ENCODE measurements at places on chromosomes 13 and 19.

DNA sequence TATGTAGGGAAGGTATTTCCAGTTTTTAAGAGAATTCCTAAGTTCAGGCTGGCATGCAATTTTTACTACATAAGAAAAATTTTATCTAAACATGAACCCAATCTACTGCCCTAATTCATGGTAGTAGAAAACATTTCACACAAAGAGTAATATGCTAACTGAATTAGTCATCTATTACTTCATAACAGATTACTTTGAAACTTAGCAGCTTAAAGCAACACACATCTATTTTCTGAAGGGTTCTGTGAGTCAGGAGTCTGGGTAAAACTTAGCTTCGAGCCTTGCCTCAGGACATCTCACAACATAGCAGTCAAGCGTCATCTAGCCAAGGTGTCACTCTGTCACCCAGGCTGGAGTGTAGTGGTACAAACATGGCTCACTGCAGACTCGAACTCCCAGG is 537.5 kb downstream of the DCT start:
- DNase-seq: no peak

GRCh38 chr19:38079926-38080380 is 144.1 kb downstream of the DPF1 start:
- no peak for DNase-seq

GRCh38 chr13:78827471-78827870 is 168.5 kb upstream of the OBI1 start:
- no peak for DNase-seq

DNA sequence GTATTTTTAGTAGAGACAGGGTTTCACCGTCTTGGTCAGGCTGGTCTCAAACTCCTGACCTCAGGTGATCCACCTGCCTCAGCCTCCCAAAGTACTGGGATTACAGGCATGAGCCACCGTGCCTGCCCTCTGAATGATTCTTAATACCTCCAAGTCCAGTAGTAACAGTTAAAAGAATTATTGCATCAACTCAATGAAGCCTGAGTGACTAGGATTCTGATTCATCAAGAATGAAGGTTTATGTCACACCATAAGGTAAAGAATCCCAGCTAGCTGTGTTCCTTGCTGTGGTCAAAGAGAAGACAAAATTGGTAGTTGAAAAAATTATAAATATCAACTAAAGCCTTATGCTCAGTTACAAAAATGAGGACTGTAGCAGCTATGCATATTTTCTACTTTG is 81.2 kb upstream of the ABCC4 start:
- no peak for DNase-seq

- no peak for DNase-seq
Measured at GRCh38 chr19:30217461-30217860, 154.7 kb upstream of the ZNF536 start.

DNA sequence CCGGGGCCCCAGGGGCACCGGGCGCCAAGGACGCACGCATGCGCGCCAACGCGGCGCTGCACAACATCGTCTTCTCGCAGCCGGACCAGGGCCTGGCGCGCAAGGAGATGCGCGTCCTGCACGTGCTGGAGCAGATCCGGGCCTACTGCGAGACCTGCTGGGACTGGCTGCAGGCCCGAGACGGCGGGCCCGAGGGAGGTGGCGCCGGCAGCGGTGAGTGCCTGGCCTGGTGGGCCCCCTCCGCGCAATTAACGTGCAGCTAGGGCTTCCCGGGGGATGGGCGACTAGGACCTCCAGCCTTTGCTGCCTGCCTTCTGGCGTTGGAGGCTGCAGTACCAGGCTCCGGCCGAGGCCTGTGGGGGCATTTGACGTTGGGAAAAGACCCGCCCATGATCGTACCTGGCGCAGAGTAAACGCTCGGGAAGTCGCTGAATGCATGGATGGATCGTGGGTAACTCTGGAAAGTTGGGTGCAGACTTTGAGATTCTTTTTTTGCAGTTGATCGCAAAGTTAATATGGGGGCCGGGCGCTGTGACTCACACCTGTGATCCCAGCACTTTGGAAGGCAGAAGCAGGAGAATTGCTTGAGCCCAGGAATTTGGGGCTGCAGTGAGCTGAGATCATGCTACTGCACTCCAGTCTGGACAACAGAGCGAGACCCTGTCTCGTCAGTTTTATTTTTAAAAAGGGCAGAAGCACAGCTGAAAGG is 7.3 kb downstream of the APC2 start:
- DNase-seq: no peak

DNA sequence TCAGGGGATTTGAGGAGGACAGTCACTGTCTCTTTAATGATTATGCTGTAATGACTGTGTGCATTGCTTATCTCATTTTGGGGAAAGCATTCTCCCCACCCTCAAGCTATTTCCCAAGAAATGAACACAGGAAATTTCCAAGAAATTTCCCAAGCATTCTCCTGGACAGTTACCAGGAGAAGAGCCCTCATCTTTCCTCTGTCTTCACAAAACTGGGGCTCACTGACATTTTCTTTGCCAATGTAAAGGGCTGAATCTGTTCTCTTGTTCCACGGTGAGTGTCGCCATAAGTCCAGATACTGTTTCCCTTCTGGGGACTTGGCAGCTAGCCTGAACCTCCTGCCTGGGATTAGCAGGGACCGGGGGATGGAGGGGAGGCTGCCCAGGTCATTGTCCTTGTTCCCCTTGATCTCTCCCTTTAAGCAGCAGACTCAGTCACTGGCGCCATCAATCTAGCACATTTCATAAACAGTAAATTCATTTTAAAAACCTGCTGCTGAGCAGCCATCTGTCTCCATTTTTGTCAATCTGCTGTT is 172.8 kb downstream of the DNAJC15 start:
- no peak for DNase-seq

- DNase-seq: no peak
Measured at GRCh38 chr13:37409756-37410155, 188.8 kb downstream of the POSTN start.

GRCh38 chr19:6073858-6074708 is 36.2 kb downstream of the RFX2 start:
- no peak for DNase-seq

DNA sequence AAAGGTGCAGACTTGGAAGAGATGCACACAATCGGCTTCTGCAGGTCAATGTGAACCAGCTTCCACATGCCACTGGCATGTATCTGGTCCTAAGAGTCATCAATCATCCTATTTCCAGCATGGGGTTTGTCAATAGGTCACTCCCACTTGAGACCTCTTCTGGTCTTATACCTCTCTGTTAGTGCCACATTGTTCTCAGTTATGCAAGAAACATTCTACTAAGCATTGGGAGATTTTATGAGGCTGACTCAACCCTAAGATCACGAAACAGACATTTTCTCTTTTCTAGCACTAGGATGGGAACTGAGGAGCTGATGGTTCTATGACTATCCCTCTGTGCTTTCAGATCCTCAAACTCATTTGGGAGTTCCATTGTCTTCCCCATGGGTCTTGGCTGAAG is 581.5 kb upstream of the KLF12 start:
- DNase-seq: no peak

GRCh38 chr19:19847781-19848180 is 17.9 kb upstream of the ZNF253 start:
- no peak for DNase-seq

GRCh38 chr19:57099199-57099661 is 20.6 kb upstream of the USP29 start:
- peak; percentile 82 for DNase-seq

- DNase-seq: peak; percentile 44
Measured at GRCh38 chr19:15562145-15562544, 52.9 kb upstream of the CYP4F8 start.

DNA sequence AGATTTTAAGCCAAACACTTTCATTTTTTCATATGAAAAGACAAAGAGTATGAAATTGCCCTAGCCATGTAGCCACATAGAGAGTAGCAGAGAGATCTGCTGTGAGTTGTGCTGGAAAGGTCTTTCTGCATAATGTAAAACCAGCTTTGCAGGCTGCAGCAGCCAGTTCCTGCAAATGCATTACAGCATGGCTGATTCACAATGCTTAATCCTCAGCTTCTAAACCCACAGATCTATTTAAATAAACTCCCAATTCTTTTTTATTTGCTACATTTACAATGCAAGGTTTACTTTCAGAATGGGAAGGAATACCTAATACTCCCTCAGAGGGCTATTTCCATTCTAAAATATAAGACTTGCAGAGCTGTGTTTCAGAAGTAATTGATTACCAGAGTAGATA is 185.6 kb upstream of the STARD13 start:
- no peak for DNase-seq

DNA sequence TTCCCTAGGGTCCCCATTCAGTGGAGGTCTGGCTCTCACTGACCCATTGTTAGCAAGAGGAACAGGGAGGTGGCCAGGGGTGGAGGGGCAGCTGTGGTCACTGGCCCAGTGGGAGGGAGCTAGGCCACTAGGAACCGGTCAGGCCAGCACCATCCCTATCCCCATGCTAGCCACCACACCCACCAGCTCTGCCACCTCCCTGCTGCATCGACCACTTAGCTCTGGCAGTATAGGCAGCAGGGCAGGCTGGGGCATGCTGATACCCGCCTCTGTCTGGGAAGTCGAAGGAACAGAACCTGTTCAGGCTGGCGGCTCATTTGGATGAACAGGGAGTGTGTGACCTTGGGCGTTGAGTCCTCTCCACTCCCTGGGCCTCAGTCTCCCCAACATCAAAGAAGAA is 4.7 kb downstream of the PPP1R13L start:
- DNase-seq: no peak

- DNase-seq: no peak
Measured at GRCh38 chr13:114034481-114034891, 60.6 kb upstream of the C13orf46 start.

DNA sequence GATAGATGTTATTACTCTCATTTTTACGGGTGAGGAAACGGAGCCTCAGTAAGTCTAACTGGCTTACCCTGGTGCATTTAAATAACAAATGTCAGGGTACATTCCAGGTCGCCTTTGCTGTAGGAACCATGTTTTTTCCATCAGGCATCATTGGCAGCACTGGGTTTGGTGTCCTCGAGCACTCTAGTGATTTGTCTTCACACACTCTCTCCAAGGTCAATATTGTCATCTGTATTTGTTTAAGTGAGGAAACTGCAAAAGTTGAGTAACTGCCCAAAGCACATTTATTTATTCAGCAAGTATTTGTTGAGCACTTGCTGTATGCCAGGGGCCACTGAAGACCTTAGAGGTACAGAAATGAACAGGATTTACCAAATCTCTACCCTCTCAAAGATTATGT is 78.6 kb downstream of the DCT start:
- no peak for DNase-seq

- DNase-seq: no peak
Measured at GRCh38 chr13:43664700-43665191, 122.0 kb downstream of the ENOX1 start.

- DNase-seq: no peak
Measured at GRCh38 chr13:23749288-23749873, 139.8 kb downstream of the MIPEP start.

- DNase-seq: no peak
Measured at GRCh38 chr13:40236566-40237168, 429.8 kb downstream of the FOXO1 start.

- no peak for DNase-seq
Measured at GRCh38 chr13:75715601-75716523, 79.7 kb downstream of the LMO7 start.

DNA sequence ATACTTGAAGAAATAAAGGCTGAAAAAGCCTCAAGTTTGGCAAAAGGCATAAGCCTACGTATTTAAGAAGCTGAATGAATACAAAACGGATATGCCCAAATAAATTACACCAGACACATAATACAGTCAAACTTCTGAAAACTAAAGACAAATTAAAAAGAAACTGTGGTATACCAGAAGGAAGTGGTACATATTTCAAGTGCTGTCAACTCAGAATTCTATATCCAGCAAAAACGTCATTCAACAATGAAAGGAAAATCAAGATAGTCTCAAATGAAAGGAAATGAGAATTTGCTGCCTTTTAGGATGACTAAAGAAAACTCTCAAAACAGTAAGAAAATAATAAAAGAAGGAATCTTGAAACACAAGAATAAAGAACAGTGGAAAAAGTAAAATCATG is 69.5 kb downstream of the POLR1D start:
- DNase-seq: no peak

- no peak for DNase-seq
Measured at GRCh38 chr13:62185631-62186255, 770.1 kb upstream of the PCDH20 start.

- DNase-seq: no peak
Measured at GRCh38 chr19:56718231-56718630, 46.7 kb upstream of the ZNF835 start.

- no peak for DNase-seq
Measured at GRCh38 chr13:48686636-48687210, 33.0 kb downstream of the CYSLTR2 start.

DNA sequence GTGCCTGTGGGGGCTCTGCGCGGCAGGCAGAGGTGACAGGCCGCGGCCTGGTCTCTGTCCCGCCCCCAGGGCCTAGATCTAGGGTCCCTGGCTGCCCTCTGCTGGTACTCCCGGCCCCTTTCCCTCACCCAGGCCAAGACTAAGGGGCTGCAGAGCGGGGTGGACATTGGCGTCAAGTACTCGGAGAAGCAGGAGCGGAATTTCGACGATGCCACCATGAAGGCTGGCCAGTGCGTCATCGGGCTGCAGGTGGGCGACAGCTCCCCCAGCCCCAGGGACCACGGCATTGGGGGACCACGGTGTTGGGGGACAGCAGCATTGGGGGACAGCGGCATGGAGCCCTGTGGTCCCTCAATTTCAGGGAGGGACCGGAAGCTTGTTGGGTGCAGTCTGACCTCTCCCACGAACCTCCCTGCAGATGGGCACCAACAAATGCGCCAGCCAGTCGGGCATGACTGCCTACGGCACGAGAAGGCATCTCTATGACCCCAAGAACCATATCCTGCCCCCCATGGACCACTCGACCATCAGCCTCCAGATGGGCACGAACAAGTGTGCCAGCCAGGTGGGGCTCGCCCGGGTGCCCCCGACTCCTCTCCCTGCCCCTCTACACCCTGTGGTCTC is 3.8 kb upstream of the ABCA7 start:
- DNase-seq: no peak

DNA sequence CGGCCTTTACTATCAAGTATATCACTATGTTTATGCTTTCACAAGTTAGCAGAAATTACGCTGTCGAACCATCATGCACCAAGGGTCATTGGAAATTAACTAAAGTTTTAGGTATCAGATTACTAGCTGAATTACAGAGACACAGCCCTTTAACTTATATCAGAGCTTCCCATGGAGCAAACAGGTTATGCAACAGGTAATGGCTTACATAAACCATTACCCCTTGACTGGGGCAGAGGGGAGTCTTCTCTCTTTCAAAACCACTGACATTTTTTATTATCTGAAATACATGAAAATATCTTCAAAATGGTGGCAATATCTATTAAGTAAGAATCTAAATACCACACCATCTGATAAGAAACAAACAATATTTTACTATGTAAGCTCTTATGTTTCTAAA is 1692.9 kb upstream of the SLC10A2 start:
- no peak for DNase-seq

DNA sequence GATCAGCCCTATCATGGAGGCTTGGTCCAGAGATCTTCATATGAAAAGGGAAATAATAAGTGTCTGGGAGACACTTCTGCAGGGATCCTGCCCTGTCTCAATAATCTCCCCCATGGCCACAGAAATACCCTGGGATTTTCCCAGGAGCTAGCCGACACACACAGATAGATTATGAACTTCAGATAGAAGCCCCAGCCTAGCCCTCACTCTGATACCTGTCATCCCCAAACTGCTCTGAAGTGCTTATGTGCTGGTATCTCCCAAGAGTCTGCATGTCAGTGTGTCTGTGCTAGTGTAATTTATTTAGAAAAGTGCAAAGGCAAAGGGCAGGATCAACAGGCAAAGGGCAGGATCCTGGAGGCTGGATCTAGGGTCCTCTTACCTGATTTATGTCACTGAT is 38.7 kb upstream of the ZNF766 start:
- no peak for DNase-seq

Data from activated effector memory CD4-positive, alpha-beta T cell treated with anti-CD3 and anti-CD28 coated beads, Interleukin-2, amount 50 U/mL, for 16 hours (primary cell).